ENCODE measurements at places on chromosomes 1 and 21.

- no peak for DNase-seq
Observed at GRCh38 chr1:16128338-16128741, 27.5 kb downstream of the EPHA2 start.

- no peak for DNase-seq
Observed at GRCh38 chr1:102550729-102551384, 554.1 kb upstream of the OLFM3 start.

DNA sequence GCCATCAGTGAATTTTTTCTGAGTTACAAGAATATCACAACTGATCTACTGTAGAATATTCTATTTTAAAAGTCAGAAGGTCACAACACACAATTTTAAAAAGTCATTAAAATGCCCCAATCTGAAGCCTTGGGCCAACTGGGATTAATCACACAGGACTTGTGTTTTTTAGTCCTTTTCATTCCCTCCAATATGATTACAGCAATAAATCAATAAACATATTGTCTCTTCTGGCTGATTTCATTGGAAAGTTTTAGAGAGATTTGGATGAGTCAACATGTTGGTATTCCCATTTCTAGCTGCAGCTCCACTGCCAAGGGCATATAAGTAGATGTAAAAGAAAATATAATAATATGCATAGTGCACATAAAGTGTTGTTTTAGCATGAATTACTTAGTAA is 85.8 kb downstream of the NIBAN1 start:
- peak; percentile 78 for DNase-seq

- DNase-seq = no peak
Observed at GRCh38 chr21:46111193-46111571, 13.3 kb downstream of the COL6A2 start.

DNA sequence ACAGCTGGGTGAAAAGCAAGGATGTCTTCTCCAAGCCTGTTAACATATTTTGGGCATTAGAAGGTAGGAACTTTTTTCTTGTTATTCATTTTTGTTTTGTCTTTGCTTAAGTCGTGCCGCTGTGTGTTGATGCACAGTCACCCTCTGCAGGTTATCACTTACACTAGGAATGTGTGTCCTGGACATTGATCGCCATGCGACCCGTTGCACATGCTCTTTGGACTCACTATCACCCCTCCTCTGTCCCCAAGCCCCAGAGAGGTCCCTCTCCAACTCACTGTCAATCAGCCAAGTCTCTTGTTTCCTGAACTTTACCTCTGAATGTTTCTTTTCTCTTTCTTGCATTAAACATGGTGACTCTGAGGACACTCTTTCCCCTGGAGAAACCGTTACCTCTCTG is 40.0 kb upstream of the CD101 start:
- DNase-seq = no peak

GRCh38 chr1:231663211-231663792 is 36.7 kb downstream of the DISC1 start:
- no peak for DNase-seq

DNA sequence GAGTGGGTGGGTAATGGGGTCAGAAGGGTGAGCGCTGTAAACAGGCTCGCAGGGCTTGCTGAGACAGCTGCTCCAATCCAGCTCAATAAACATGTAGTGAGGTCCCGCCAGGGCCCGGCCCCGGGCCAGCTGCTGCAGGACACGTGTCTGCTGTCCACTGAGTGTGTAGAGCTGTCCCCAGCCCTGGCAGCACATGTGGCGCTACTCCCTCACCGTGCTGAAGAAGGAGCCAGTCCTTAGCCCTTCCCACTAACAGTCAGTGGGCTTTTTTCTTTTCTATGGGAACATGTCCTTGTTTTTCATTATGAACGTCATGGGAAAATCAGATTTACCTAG is 78.9 kb upstream of the C1orf174 start:
- no peak for DNase-seq

- no peak for DNase-seq
Observed at GRCh38 chr21:45430521-45431501, 25.8 kb downstream of the COL18A1 start.
